ENCODE measurements at places on chromosomes 16 and 17.

- DNase-seq = peak; percentile 75
These were observed 8.8 kb downstream of the ZG16B start for GRCh38 chr16:2838928-2839327.

DNA sequence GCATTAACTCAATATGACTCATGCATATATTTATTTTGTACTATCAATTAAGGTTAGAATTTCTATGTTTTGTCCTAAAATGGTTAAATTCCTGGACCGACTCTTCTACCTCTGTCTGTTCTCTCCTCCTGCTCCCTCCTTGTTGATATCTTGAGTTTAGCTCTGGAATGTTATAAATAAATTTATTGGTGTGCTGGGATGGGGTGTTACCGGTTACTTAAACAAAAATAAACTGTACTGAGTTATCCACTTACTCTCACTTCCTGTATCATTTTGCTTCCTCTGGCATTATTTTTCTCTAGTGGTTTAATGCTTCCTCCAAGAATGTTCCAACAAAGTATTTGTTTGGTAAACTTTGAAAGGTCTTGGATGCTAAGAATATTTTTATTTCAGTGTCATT, 120.1 kb downstream of the ABCA8 start:
- no peak for DNase-seq

GRCh38 chr17:18190628-18191235, 7.1 kb downstream of the ALKBH5 start:
- no peak for DNase-seq

DNA sequence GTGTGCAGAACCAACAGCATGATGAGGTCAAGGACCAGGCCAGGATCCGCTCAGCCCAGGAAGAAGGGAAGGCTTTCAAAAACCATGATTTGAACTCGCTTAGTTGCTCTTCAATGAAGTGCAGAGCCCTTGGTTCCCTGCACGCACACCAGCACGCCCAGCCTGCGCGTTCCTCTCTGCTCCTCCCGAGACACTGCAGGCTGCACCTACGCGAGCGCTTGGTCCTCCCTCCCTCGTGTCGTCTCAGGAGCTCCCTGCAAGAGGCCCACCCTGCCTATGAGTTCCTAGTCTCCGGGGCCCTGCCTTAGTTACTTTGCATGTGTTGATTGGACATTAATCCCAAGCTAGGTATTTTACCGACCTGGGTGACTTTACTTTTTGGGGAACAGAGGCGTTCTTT, 132.9 kb upstream of the TNRC6C start:
- DNase-seq = no peak

DNA sequence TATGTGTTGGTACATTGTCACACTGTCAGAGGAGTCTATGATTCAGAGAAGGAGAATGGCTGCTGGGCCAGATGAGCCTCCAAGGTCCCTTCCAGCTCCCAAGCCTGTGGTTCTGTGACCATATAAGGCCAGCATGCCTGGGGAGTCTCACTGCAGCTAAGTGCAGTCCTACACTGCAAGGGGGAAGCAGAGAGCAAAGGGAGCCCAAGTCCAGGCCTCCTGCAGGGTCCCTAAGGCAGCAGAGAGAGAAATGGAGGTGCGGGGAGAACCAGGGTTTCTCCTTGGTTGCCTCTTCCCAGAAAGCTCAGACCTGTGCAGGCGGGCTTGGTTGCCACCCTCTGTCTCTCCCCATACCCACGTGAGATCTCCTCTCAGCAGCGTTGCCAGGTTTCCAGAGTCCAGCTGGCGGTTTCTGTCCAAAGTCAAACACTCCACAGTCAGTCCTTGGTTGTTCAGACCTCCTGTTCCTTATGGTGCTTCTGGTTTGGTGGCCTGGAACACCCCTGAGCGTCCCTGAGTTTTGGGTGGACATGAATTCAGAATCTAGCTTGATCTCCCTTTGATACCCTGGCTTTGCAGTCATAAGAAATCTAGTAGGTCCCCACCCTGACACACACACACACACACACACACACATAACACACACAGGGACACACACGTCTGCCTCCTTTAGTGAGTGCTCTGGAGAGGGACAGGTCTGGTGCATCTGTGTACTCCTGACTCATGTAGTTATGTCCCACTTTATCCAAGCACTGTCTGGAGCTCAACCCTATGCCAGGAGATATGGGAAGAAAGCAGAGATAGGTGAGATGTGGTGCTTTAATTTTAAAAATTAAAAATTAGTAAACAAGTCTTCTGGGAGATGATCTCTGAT, 78.8 kb downstream of the GNAO1 start:
- DNase-seq = peak; percentile 99

- no peak for DNase-seq
These were observed 62.1 kb downstream of the AMFR start for GRCh38 chr16:56363181-56363716.

DNA sequence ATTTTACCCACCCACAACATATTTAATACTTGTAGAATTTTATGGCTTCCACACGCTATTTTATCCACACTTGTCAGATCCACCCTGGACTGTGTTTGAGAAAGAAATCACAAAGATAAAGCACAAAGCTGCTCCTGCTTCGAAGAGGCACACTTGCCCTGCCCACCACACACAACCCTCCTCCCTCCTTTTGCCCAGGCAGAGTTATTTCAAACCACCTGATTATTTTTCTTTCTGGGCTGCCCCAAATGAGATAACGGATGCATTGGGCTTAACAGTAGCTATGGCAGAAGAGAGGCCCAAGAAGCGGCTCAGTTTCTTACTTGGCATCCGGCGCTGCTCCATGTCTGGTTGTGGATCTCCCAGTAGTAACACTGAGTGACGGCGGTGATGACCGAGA, 27.2 kb downstream of the PKD1L3 start:
- no peak for DNase-seq

GRCh38 chr17:81396722-81397313, 1.6 kb downstream of the BAHCC1 start:
- DNase-seq = peak; percentile 55

DNA sequence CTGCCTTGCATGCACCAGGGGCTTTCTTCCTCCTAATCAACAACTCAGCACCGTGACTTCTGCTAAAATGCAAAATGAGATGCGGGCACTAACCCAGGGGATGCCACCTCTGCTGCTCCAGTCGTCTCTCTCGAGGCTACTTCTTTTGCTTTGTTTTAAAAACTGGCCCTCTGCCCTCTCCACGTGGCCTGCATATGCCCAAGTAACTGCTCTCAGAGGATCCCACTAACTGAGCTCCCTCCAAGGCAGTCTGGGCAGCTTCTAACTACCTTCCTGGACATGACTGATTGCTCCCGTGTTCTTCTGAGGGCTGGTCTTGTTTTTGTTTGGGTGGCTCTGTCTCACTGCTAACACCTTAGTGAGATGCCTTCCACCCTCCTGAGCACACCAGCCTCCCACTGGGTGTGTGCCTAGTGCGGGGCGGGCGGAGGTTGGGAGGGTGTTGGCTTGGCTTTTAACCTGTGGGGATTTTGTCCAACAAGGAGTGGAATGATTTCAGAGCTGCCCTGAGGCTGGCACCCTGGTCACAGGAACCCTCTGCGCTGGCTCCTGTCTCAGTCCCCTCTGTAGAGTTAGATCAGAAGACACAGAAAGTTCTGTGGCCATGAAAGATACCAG, 8.9 kb upstream of the LGALS9 start:
- no peak for DNase-seq

DNA sequence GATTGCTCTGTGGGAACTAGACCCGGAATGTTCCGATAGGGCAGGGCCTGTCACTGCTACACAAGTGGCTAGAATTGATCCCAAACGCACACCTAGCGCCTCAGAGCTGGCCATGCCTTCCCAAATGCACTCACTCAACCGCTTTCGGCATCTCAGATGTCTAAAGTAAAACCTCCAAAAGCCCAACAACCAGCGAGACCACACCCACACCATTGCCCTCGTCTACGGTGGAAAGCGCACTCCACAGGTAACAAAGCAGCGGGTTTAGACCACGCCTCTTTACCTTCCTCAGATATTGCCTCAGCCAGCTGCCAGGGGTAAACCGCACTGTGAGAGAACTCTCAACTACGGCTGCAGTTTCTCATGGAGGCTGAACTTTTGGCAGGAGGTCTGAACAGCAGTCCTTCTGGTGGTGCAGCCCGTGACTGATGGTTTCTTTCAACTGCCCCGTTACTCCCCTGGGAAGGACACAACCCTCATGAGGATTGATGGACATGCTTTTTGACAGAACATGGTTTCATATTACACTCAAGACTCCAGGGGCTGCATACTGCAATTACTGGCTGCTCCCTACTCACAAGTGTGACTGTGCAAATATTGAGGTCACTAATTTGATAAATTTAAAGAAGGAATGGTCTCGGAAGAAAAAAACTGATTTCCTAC, 34.5 kb downstream of the USP7 start:
- DNase-seq = no peak

DNA sequence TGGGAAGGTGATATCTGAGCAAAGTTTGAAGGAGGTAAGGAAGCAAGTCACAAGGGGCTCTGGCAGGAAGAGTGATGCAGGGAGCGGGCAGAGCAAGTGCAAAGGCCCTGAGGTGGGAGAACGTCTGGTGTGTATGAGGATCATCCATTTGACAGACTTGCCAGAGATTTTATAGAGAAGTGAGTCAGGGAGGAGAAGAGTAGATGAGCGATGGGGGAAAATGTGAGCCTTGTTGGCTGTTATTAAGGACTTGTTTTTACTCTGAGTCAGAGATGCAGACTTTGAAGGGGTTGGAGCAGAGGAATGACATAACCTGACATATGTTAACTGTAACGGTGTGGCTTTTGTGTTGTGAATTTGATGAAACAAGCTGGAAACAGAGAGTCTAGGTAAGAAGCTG, 3.5 kb upstream of the CLEC10A start:
- DNase-seq = no peak

DNA sequence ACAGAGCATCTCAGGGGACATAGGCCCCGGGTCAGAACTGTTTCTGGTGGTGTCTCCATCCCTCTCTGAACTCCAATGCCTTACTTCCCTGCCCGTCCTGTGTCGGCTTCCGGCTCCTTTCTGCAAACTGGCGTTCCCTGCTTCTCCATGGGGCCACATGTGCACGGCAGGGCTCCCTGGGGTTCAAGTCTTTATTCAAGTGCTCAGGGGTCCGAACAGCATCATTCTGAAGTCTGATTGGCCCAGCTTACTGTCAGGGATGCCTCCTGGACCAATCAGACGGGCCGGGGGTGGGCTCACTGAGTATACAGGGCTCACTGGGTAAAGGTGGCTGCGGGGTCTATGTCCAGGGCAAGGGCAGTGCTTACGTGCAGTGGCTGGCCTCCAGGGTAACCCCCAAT, 17.1 kb downstream of the C16orf82 start:
- DNase-seq = no peak

- no peak for DNase-seq
These were observed at the start of gene ZNF319 for GRCh38 chr16:57999971-58000705. ZNF319 (minus strand) TSS chr16:58000672; CDS start chr16:57998265, 2,407 bp downstream.

DNA sequence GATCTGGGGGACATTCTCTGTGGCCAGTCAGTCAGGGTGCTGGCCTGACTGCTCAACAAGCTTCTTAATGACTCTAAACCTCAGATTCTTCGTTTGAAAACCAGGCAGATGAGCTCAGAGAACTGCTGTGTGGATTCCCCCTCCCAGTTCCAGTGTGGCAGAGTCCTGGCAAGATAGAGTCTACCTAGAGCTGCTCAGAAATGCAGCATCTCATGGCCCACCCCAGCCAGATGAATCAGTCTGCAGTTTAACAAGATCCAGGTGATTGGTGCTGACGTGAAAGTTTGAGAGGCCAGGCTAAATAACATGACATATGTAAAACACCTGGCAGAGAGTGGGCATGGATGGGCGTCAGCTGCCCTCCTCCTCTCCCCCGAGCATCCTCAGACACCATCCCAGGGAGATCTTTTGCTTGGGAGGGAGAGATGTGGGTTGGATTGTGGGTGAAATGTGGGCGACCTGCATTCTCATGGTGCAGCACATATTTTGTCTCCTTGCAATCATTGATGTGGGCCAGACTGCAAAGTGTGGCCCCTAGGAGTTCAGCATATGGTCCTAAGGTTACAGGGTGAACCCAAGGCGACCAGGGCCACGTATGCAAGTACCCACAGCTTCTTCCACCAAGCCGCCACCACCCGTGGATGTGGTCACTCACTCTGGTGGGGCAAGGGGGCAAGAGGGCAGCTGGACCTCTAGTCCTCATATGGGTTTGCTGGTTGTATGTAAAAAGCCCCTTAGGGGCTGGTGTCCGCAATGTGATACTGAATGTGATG, 19.5 kb downstream of the SOCS3 start:
- DNase-seq = no peak

DNA sequence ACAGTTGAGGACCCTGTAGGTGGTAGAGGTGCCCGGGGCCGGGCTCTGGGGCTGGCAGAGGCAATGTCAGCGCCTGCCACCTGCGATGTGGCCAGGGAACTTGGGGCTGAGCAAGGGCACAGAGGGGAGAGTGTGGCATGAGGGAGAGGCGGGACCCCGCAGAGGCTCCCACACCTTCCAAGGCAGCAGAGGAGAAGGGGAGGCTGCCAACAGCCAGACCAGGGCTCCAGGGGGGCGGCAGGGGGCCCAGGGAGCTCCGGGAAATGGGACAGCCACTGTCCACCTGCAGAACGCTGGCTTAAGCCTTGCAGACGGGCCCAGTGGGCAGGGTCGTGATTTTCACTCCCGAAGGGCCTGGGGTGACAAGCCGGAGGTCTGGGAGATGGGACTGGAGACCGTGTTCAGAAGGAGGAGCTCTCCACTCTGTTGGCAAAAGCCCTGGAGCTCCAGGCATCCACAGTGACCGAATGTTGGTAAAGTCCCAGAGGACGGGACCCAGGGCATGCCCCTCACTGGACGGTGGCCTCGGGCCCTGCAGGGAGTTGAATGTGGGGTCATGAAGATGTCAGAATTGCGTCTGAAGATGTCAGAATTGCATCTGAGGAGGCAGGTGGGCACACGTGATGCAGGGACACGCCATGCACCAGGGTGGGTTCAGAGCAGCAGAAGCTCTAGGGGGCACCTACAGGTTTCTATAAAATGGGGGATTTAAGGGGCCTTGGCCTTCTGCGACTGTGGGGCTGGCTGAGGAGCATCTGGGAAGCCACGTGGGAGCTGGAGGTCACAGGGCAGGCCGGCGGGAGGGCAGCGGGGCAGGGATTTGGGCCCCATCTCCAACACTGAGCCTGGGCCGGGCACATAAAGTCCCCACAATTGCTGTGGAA, 18.6 kb downstream of the CD7 start:
- no peak for DNase-seq

GRCh38 chr17:40940266-40940665, 2.8 kb upstream of the KRT23 start:
- DNase-seq = no peak

- DNase-seq = no peak
These were observed 17.9 kb downstream of the CFAP20 start for GRCh38 chr16:58111302-58111627.

GRCh38 chr17:72682605-72683004, 409.9 kb downstream of the SLC39A11 start:
- no peak for DNase-seq
